ENCODE measurements at places on chromosomes 5 and 9.

GRCh38 chr5:136682986-136683385 lies 317.6 kb upstream of the TRPC7 start:
- DNase-seq, result no peak

DNA sequence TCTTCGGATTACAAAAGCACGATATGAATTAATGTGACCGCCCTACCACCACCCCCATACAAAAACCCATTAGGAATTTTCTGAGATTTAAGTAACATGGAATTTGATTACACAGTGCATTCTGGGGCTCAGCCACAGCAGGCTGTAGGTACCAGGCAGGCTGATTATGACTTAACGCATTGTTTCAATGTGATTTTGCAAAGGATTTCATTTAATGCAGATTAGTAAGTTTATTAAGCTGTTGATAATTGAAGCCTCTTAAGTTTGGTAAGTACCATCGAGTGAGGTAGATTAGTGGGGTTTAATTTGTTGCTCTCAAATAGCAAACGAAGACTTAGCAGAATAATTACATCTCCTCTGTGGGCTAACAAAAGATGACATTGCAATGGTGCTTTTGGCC lies 240.1 kb downstream of the TRPM3 start:
- no peak for DNase-seq

DNA sequence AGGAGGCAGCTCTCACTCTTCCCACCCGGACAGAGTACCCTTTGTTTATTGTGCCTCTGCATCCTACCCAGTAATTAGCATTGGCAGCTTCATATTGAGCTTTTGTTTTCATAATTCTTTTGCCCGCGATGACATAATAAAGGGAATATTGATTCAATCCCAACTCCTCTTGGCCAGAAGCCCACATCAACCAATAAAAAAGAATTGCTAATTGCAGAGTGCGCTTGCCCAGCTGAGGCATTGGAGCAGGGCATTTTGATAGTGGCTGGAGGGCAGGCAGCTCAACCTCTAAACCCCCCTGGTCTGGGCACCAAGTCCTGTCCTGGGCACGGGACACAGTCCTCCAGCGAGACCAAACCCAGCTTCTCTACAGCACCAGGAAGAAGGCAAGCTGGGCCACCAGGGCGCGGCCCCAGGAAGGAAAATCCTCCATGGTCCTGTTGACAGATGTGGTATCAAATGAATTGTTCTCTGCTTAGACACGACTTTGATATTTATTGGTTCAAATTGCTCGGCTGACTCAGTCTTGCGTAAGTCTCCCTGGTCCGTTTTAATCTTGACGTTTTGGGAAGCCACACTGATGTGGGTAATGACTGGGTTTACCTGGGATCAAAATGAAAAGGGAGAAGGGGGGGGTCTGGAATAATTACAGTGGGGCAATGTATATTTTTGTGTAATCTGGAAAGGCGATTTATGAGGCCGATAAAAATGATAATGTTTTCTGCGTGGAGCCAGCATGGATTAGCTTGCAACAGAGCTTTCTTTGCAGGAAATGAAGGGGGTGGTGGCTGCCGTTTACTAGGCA lies 220.7 kb upstream of the MSX2 start:
- DNase-seq, result peak; percentile 94

DNA sequence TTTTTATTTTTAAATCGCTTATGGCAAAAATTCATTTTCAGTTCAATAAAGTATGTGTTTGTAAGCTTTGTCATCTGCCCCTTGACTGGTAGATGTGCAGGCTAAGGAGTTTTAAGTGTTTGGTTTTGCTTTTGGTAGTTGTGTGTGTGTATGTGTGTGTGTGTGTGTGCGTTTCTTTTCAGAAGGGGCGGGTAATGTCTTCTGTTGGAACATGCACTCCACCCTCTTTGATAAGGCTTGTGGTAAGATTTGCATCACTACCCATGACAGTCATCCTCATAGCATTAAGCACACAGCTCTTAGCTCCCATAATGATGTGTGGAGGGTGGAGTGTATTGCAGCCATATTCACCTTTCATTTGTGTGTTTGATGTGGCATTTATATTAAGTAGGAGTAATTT lies 92.1 kb upstream of the FSD1L start:
- DNase-seq, result no peak

DNA sequence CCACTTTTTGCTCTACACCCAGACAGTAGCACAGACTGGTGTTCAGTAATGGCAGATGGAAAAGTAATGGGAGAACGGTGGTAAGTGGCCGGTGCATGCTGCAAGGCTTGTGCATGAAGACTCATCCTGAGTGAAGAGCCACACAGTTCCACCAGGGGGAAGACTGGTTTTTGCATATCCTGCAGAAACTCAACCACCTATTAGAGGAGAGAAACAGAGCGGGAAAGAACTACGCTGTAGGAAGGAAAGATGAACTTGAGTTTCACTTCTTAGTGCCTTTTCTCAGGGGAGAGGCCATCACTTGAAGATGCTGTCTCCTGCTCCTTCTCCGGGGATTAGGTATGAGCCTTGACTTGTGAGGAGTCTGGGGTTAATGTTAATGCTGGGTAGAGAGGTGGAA lies 9.4 kb upstream of the PRSS3 start:
- no peak for DNase-seq

DNA sequence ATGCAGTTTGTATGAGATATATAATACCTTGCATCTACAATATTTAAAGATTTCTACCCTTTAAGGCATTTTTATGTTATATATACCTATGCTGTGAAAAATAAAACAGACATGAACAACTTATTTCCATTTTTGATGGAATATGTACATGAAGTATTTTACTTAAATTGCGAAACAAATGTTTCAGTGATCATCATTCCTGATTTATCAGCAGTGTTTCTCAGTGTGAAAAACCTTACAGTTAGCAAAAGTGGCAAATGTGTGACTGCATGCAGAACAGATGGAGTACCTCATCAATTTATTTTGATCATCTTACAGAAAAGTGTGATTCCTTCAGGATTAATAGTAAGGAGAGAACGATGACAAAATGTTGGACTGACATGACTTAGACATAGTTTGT lies 43.1 kb downstream of the PRR16 start:
- DNase-seq, result no peak

DNA sequence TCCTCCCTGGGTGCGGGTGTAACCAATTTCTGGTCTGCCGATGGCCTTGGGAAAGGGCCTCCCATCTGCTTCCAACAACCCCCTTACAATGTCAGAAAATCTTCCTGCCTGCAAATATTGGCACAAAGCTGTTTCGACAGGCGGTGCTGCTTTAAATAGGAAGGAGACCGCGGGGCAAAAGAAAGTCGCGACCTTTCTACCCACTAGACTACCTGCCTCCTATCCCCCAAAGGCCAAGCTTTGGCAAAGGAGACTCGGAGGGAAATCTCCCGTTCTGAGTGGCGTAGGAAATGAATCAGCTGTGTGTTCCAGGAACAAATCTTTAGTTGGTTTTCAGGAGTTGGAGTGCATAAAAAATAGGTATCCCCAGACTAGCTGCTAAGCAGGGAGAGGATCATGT lies 36.8 kb upstream of the NFIB start:
- no peak for DNase-seq

DNA sequence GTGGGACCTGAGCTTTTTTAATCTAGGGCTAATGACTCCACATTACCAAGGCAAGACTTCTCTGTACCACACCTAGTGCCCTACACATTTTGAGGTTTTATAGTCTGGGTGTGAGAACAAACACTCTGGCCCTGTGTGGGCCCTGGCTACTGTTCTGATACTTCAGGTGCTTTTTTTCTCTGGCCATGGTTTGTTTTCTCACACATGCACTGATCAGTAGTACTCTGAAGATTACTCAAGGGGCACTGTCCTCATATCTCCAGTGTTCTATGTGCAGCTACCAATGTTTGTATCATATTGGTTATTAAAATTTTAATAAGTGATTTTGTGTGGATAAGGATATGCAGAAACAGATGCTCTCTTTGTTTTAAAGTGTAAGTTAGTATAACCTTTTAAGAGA lies 5.9 kb upstream of the C9orf40 start:
- DNase-seq, result no peak

DNA sequence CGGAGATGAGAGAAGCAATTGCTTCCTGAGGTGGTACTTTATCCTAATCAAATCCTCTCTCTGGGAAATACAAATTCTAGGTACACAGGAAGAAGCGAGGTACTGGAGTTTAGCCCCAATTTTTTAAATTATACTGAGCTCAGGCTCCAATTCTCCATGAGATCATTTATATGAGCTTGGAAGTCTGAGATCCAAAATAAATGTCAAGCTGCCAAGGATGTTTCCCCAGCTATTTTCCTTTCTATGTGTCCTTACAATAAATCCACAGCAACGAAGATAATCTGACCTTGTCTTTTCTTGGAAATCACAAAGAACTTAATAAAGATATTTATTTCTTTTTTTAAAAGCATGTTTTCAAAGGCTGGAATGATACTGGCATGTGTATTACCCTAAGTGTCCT lies 597.3 kb downstream of the GABRG2 start:
- DNase-seq, result no peak

DNA sequence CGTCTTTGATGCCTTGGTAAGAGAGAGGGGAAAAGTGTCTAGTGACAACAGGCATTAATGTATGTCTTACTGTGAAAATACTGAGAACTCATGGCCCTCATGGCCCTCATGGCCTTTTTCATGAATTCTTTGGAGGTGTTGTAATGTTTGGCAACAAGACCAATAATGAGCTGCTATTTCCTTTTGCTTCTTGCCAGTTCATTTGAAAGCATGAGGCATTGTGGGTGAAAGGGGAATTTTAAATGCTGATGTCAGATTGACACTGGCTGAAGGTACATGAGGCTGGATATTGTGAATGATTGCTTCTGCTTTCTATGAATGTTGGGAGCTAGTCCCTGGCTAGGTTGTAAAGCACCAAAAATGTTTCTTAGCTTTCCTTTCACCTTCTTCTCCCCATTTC lies 79.2 kb downstream of the DOCK2 start:
- no peak for DNase-seq

GRCh38 chr9:28678097-28678496 lies 1104.8 kb upstream of the C9orf72 start:
- DNase-seq, result no peak

DNA sequence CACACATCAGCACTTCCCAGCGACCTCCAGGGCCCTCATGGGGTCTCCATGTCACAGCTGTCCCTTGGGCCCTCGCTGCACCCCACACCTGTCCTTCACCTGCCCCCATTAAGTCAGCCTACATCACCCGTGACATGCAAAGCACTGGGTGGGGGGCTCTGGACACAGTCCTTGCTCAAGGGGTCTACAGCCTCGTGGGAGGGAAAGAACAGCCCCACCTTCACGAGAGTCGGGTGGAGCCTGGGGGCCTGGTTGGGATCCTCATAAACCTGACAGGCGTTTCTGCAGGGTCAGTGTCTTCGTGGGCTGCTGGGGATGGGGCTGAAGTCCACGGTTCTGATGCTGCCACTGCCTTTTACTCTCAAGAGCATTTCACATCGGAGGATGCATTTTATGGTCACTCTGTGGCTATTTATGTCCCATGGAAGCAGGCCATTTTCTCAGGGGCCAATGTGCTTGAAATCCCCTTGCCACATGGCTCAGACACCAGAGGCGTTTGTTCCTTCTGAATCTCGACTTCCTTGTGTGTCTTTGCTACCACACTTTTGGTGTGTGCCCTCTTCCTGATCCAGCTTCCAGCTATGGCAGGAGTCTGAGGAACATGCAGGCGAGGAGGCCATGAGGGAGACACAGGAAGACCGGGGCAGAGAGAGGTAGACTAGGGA lies at the start of gene OR2V1:
Gene OR2V1 (minus strand): TSS at position 338 of the 665 bp plus-strand sequence. CDS start 5,865 bp downstream, outside the sequence.
- no peak for DNase-seq

GRCh38 chr5:32523625-32524024 lies 61.7 kb upstream of the SUB1 start:
- DNase-seq, result no peak

- no peak for DNase-seq
These were observed 18.8 kb upstream of the KCNIP1 start for GRCh38 chr5:170484847-170485615.

GRCh38 chr5:170144286-170145023 lies 38.8 kb downstream of the FOXI1 start:
- no peak for DNase-seq

GRCh38 chr5:41356786-41357185 lies 143.5 kb upstream of the C6 start:
- no peak for DNase-seq

GRCh38 chr5:137741718-137742117 lies 5.8 kb upstream of the KLHL3 start:
- DNase-seq, result no peak

GRCh38 chr5:157216391-157217142 lies 35.9 kb downstream of the ITK start:
- no peak for DNase-seq

DNA sequence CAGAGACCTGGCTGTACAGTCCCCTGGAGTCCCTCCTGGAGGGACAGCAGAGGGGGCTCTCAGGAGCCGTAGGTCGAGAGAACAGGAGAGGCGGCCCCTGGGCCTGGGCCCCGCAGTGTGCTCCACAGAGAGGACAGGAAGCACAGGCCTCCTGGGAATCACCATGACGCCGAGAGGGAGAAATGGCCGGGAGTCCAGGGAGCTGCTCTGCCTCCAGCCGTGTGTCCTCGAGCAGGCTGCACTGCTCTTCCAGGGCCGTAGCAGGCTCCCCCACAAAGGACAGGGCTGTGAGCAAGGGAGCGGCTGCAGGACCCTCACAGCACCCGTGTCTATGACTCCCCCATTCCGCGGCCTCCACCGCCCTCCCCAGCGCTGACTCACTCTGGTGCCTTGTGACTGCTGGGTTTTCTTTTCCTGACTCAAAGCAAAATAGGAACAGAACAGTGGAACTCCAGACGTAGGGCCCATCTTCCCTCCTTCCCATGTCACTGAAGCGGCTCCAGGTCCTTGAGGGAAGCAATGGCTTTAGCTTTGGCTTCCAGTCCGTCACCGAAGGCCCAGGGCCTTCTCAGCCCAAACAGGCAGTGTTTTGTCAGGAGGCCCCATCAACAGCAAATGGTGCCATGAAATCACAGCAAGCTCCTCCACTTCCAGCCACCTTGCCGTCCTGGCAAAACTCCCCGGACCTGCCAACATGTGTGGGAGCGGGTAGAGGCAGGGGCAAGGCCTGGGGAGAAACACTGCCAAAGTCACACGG lies 114.2 kb downstream of the LHFPL2 start:
- DNase-seq, result peak; percentile 30

DNA sequence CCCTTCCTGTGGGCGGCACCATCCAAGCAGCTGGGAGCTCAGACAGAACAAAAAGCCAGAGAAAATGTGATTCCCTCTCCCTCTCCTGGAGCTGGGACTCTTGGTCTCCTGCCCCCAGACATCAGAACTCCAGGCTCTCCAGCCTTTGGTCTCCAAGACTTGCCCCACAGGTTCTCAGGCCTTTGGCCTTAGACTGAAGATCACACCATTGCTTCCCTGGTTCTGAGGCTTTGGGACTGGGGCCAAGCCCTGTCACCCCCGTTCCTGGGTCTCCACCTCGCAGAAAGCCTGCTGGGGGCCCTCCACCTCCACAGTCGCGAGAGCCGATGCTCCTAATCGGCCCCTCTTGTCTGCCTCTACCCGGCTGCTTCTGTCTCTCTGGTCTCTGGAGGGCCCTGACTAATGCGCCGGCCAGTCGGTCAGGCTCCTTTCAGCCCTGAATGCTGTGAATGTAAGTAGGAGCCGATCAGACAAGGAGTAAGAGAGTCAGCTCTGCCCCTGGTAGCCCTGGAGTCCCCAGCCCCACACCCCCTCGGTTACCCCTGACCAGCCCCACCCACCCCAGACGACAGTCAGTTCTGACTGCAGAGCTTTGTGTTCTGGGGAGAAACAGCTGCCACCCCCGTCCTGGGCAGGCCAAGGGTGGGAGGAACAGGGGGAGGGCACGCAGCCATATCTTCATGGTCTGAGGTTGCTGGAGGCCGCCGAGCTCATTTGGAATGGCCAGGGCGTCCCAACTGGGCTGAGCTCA lies 57.5 kb downstream of the VAV2 start:
- DNase-seq, result no peak

All from putamen (tissue), 1 donor.